Activated CD4-positive, alpha-beta T cell treated with anti-CD3 and anti-CD28 coated beads for 36 hours (primary cell): ENCODE measurements at places on chromosomes 5 and 9. TPM values are rescaled to one million over a fixed set of nuclear protein-coding genes. Genes with fewer than 3 reads are reported as not detected.

Gene CMYA5
- 0.21 TPM for total RNA-seq

Gene DHX29
- 12.9 TPM for total RNA-seq

Gene ELOVL7
- 0.69 TPM for total RNA-seq

Gene CATSPER3
- total RNA-seq: 0.69 TPM

Gene RNF183
- 0.37 TPM for total RNA-seq

Gene PFN3
- not detected for total RNA-seq

Gene CD274
- total RNA-seq: 25.0 TPM

Gene FIBCD1
- not detected for total RNA-seq

Gene UGCG
- 12.7 TPM for total RNA-seq

Gene CBY3
- total RNA-seq: 0.71 TPM

Gene SEMA4D
- total RNA-seq: 215 TPM

Gene LSM11
- 8.0 TPM for total RNA-seq

Gene KIF20A
- total RNA-seq: 66.6 TPM

Gene ABO
- total RNA-seq: not detected

Gene GFPT2
- total RNA-seq: 0.16 TPM

Gene SLC1A3
- total RNA-seq: 0.16 TPM

Gene PPP3R2
- not detected for total RNA-seq

Gene HEMGN
- 1.5 TPM for total RNA-seq

Gene ACTBL2
- total RNA-seq: not detected

Gene SHC3
- not detected for total RNA-seq

Gene BTNL8
- total RNA-seq: 0.11 TPM

Gene ATOX1
- 85.9 TPM for total RNA-seq
